GM12878 (cell line): ENCODE measurements at places on chromosomes 13 and 19. TPM values are rescaled to one million over a fixed set of nuclear protein-coding genes. Genes with fewer than 3 reads are reported as not detected.

The KLK11 gene
- total RNA-seq: not detected in 2 replicates

The ERCC1 gene
- 70.1 and 75.3 TPM in 2 replicates for total RNA-seq

The ZNF98 gene
- not detected in 2 replicates for total RNA-seq

The MUC16 gene
- total RNA-seq: not detected in 2 replicates

The FCHO1 gene
- 36.9 and 45.8 TPM in 2 replicates for total RNA-seq

The MISP3 gene
- 1.2 and 1.7 TPM in 2 replicates for total RNA-seq

The NLRP4 gene
- total RNA-seq: not detected in 2 replicates

The RFX1 gene
- 8.2 and 11.0 TPM in 2 replicates for total RNA-seq

The GNA15 gene
- 16.2 and 16.9 TPM in 2 replicates for total RNA-seq

The ZNF497 gene
- 0.66 and 0.82 TPM in 2 replicates for total RNA-seq

The CACNG7 gene
- not detected in 2 replicates for total RNA-seq

The RGCC gene
- total RNA-seq: 10.0 and 10.5 TPM in 2 replicates

The MBD3L3 gene
- not detected in 2 replicates for total RNA-seq

The IFNL1 gene
- not detected in 2 replicates for total RNA-seq

The LAIR1 gene
- 43.1 and 44.4 TPM in 2 replicates for total RNA-seq

The GMIP gene
- 58.4 and 63.5 TPM in 2 replicates for total RNA-seq

The DACT3 gene
- 0.64 and 0.74 TPM in 2 replicates for total RNA-seq

The HIPK4 gene
- total RNA-seq: 0.13 TPM in 1 of 2 replicates, not detected in the other

DNA sequence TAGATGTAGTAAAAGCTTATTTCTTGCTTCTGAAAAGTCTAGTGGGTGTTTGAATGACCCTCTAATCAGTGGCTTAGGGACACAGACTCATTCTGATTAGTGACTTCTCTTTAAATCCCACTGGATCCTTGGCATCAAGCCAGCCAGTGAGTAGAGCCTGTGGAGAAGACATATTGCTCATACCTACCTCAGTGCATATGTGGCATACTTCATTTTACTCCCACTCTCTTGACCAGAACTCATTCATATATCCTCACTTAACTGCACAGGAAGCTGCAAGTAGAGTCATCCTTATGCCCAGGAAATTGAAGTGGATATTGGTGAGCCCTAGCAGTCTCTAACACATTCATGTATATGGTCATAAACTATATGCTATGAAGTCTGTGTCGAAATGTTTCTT, 148.3 kb downstream of the PDS5B start:
- no peak for DNase-seq

DNA sequence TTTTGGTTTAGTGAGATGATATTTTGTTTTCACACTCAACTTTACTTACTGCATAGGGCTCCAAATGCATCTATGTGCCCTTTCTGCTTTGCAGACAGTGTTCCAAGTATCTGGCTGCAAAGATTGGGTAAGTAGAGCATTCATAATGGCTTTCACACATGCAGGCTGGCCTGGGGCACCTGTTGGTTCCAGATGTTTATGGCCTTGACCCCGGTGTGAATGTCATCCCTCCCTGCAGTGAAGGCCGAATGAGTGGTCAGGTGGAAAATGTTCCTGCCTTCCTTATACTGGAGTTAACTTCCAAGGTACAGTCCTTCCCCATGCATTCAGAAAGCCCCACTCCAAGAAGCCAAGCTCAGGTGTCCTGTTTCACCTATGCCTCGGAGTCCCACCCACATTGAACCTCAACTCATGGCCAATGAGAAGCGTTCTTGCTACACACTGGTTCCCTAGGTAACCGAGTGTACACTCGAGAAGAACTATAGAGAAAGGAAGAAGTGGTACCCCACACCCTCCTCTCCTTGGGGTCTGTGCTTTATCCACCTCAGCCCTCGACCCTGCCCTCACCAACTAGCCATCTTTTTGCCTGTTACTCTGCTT, 23.0 kb upstream of the ZNF536 start:
- no peak for DNase-seq

GRCh38 chr19:29563486-29564101, 37.8 kb downstream of the VSTM2B start:
- no peak for DNase-seq

- DNase-seq: no peak
These were observed 182.8 kb downstream of the RGCC start for GRCh38 chr13:41639955-41640780.

- no peak for DNase-seq
These were observed 23.2 kb upstream of the CYP2A13 start for GRCh38 chr19:41064974-41065569.

GRCh38 chr19:28009696-28010095, 1203.3 kb downstream of the UQCRFS1 start:
- DNase-seq: no peak

DNA sequence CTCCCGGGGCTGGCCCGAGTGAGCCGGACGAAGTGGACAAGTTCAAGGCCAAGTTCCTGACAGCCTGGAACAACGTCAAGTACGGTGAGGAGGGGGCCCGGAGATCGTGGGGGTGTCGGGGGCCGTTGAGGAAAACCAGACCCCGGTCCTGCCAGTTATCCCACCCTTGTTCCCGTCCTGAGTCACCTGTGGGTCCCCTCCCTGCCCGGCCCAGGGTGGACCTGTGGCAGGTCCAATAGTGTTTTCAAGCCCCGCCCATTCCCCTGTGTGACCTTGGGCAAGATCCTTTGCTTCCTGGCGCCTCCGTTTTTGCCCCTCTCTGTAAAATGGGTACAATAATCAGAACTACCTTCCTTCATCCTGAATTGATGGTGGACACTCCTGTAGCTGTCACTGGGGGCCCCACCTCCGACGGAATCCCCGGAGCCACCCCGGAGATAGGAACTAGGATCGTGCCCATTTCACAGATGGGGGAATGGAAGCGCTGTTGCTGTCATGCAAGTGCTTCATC, 593 bp downstream of the ATG4D start:
- no peak for DNase-seq

GRCh38 chr13:109253316-109253715, 533.1 kb downstream of the IRS2 start:
- no peak for DNase-seq

GRCh38 chr19:29417048-29417447, 108.7 kb upstream of the VSTM2B start:
- DNase-seq: no peak

- DNase-seq: peak; percentile 71
These were observed 575.8 kb downstream of the DACH1 start for GRCh38 chr13:71290963-71291841.

- no peak for DNase-seq
These were observed 14.6 kb downstream of the ZNF333 start for GRCh38 chr19:14704450-14704849.

- DNase-seq: no peak
These were observed 426.7 kb downstream of the LIG4 start for GRCh38 chr13:107788464-107789165.

DNA sequence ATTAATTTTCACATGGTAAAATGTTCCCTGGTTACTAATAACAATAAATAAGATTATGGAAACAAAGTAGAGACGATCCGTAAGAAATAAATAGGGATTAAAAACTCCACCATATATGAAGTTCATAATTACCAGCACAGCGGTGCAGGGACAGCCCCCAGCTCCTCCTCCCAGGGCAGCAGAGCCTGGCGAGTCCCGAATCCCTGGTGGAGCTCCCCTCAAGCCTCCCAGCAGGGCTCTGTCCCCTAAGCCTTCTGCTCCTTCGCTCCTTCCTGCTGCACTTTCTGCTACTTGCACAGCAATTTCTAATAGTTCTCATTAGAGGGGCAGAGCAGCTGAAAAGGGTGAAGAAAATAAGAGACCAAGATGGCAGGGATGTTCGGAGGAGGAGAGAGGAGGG, 43.6 kb downstream of the RASA3 start:
- DNase-seq: no peak

DNA sequence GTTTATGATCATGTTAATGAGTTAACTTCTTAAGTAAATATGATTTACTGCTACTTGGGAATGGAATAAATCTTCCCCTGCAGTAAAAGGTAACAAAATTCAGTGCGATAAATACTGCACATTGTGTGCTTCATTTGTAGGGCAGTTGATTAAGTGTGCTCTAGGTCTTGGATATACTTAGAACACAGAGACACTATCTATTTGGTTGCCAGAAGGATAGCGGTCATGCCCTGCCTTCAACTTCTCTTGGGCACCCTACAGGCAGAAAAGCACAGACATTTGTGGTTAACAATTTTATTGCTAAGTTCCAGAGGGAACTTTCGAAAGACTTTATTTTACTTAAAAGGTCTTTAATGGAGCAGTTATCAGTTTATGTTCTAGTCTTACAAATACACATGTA, 605.8 kb downstream of the PCDH9 start:
- DNase-seq: no peak

GRCh38 chr19:11137542-11138384, 17.8 kb downstream of the SPC24 start:
- DNase-seq: no peak

- no peak for DNase-seq
These were observed 1.2 kb downstream of the F7 start for GRCh38 chr13:113106711-113107351.

GRCh38 chr13:80339912-80340650, 845 bp downstream of the SPRY2 start:
- no peak for DNase-seq

GRCh38 chr19:49626226-49626625, 13.7 kb downstream of the RRAS start:
- DNase-seq: no peak

DNA sequence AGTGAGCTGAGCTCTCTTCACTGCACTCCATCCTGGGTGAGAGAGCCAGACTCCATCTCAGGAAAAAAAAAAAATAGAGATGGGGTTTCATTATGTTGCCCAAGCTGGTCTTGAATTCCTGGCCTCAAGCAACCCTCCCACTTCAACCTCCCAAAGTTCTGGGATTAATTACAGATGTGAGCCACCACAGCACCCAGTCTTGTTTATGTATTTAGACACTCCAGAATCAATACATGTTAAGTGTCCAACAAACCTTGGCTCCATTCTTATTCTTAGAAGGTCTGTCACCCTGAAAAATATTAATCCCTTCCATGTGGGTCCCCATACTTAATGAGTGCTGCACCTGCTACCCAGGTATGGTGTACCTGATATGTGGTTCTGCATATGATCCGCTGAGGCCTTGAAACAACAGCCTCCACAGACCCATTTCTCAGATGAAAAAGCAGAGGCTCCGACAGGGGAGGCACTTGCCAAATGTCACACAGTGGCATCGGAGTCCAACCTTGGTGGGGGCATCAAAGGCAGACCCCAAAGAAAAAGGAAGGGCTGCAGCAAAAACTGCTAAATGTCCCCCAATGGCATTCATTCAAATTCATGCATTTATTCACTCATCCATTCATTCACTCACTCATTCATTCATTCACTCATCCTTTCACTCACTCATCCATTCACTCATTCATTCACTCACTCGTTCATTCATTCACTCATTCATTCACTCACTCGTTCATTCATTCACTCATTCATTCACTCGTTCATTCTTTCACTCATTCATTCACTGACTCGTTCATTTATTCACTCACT, 16.7 kb downstream of the TICAM1 start:
- no peak for DNase-seq

- DNase-seq: peak; percentile 9
These were observed 52.8 kb downstream of the TNFSF13B start for GRCh38 chr13:108322206-108322824.

- no peak for DNase-seq
These were observed 383.7 kb downstream of the HS6ST3 start for GRCh38 chr13:96473526-96474180.

- no peak for DNase-seq
These were observed 3.1 kb downstream of the KLK14 start for GRCh38 chr19:51079481-51080110.

DNA sequence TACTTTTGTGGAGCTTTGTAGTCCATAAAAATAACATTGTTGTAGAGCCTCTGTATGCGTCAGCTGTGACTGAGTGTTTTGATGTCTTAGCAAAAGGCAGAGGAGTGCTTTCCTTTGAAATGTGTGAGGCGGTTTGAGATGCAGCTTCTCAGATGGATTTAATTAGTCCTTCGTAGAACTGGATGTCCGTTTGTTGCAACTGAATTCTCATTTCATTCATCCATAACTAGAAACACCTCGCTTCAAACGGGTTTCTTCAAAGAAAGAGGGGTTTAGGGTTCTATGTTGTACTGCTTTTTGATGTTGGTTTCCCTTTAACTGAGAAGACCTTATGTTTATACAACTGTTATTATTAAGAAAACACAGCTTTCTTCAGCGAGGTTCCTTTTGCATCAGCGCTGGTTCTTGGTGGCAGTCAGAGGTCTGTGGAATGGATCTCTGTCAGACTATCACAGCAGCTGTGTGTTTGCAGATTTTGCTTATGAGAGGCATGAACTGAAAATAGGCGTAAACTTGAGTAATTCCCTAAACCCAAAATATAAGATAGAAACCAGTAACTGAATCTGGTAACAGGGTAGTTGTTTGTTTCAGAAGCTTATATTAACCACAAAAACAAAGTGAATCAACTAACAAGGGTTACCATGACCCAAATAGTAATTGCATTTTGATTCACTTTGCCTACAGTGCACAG, 194.4 kb downstream of the GGACT start:
- DNase-seq: peak; percentile 51

- DNase-seq: no peak
These were observed 14.1 kb downstream of the MIER2 start for GRCh38 chr19:330503-330902.
